ENCODE measurements at places on chromosomes 7 and 10.

DNA sequence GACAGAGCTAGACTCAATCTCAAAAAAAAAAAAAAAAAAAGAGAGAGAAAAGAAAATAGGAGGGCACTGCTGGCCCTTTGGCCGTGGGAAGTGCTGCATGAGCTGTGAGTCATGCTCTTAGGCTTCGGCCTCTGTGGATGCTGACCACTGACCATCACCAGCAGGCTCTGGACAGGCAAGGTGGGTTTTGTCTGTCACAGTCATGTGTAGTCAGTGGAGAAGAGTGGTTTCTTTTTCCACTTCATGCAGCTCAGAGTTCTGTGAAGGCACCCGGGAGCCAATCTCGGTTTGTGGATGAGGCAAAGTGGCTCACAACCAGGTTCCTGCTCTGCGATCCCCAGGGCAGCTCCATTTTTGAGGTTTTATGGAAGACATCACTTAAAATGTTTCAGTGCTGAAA lies 58.1 kb downstream of the PRTFDC1 start:
- DNase-seq: no peak

- DNase-seq: no peak
Measured at GRCh38 chr7:133556553-133556952, 303.7 kb downstream of the EXOC4 start.

GRCh38 chr7:34327681-34328080 lies 330.3 kb upstream of the NPSR1 start:
- DNase-seq: no peak

- no peak for DNase-seq
Measured at GRCh38 chr10:102402512-102402896, 7.0 kb downstream of the NFKB2 start.

GRCh38 chr10:88080213-88080612 lies 216.8 kb downstream of the PTEN start:
- DNase-seq: no peak

DNA sequence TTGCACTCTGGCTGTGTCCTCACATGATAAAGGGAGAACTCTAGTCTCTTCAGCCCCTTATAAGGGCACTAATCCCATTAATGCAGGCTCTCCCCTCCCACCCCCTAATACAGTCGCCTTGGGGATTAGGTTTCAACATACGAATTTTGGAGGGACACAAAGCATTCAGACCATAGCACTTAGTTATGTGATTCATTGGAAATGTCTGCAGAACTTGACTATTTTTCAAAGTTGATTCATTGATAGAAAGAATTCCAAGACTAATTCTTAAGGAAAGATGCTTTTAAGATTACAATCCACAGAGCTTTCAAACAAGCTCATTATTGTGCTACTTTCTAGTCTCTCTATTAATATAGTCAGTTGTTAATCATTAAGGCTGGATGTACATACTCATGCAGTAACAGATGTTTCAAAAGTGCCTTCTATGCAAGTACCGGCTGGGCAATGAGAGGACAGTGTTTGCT lies 85.3 kb upstream of the RPA3 start:
- DNase-seq: no peak

Data from stimulated activated CD4-positive, alpha-beta T cell treated with anti-CD3 and anti-CD28 coated beads, Interleukin-1b, Interleukin-23, amount 100 ng/mL, for 24 hours (primary cell).